Suppressor macrophage (primary cell): ENCODE measurements at places on chromosomes 12 and 14.

GRCh38 chr12:72872238-72872887 lies 600.2 kb downstream of the TRHDE start:
- no peak for DNase-seq

GRCh38 chr12:8453021-8453513 lies 2.7 kb upstream of the CLEC6A start:
- peak; percentile 83 for DNase-seq

DNA sequence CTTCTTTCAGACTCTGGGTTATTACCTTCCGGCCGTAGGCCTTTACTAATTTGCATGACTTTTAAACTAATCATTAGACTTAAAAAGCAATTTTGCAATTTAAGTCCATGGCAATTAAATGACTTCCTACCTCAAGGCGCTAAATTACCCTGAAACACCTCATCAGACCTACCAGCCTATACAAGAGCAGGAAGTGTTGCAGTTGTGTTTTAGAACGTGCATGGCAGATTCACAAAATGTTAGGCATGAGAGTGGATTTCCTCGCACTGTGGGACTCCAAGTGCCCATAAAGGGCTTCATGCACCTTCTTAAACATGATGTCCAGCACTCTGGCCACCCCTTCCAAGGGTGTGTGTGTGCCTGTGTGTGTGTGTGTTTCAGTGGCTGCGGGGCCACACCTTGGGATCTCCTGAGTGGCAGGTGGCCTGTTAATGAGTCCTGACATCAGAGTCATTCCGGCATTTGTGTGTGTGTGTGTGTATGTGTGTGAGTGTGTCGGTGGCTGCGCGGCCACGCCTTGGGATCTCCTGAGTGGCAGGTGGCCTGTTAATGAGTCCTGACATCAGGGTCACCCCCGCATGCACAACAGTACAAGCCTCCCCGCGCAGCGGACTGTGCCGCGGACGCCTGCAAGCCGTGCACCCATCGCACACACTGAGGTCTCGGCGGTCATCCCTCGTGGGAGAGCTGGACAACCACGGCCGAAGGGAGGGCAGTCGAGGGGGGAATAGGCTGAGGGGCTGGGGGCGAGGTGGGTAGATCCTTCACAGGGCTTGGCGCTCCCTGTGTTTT lies 900 bp downstream of the C2CD5 start:
- peak; percentile 72 for DNase-seq

DNA sequence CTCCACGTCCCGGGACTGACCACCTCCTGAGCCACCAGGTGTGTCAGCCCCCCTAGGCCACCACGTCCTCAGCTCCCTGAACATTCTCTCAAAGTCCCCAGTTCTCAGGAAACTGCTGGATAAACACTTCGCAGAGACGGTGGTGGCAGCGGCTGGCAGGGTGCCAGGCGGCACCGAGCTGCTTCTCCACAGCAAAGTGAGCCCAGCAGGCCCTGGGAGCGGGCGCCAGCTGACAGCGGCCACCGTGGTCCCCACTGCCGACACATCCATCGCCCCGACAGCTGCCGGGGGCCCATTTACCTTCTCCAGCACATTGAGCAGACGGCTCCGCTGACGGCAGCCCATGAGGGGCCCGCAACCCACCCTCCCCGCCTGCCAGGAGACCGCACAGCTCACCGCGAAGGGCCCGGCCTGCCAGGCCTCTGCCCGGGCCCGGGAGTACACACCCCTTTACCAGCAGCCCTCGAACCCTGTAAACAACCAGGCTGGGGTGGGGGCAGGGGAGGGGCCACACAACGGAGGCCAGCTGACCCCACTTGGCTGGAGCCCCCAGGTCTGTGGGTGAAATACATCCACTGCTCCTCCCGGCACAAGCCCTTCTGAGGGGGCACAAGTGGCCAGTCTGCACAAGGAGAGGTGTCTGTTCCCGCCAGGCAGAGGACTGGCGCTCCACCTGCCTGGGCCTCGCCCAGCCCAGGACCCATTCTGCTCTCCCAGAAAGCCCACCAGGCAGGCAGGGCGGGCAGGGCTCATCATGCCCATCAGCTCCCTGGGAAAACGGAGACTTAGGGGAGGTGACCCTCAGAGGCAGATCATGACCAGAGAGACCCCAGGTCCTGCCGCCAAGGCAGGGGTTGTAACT lies 10.5 kb downstream of the AKT1 start:
- DNase-seq = no peak
